Adrenal gland (tissue), 19 donors: ENCODE measurements at places on chromosomes 3 and 15. TPM values are rescaled to one million over a fixed set of nuclear protein-coding genes. Genes with fewer than 3 reads are reported as not detected.

C3orf49 gene
- not detected for polyA plus RNA-seq

LAMB2 gene
- polyA plus RNA-seq = 346 TPM

SLC2A2 gene
- polyA plus RNA-seq = not detected

CHRM5 gene
- 0.15 TPM for polyA plus RNA-seq

IMPG2 gene
- 0.10 TPM for polyA plus RNA-seq

STAC gene
- polyA plus RNA-seq = 3.3 TPM

CILP gene
- polyA plus RNA-seq = 0.97 TPM

DNA sequence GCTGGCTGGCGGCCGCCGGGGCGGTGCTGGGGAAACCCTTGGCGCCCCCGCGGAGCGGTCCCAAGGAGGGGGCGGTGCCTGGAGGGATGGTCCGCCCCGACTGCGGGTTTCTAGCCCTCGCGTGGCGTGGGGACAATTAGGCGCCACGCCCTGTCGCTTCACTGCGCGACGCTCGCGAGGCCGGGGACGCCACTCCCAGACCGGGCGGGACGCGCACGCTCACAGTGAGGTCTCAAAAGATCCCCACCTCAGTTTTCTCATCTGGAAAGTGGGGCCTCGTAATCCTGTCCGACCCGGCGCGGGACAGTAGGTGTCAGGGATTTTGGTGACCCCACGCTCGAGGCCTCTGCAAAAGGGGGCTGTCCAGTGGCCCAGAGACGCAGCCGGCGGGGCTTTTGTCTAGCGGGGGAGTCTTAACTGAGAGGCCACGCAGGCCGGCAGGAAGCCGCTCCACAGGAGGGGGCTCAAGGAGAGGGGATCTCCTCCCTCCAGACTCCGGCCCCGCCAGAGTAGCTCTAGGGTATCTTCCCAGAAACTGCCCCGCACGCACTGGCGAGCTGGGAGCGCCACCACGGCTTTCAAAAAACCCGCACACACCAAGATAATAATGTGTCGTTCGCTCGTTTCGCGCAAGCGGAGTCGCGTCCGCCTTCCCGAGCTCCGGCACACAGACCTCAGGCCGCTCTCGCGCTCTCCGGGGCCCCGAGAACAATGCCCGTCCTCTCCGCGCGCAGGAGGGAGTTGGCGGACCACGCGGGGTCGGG lies 710 bp upstream of the CLK3 start:
- peak; percentile 86 for DNase-seq
- H3K4me3 ChIP-seq = peak overlapping the region; percentile 60
- no peaks in the 10 kb centered on the region for H3K36me3 ChIP-seq

DNA sequence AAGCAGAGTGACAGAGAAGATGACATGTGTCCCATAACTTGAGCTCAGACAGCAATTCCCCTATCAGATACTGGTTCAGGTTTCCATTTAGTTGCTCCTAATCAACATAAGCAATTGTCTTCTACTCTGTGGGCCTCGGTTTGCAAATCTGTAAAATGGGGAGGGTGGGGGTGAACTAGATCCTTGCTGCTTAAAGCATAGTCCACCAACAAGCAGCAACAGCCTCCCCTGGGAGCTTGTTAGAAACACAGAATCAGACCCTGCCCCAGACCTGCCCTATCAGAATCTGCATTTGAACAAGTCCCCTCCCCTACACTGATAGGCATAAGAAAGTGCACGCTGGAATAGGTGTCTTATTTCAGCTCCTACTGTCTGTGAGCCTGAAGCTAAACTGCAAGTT lies 87.8 kb downstream of the CEMIP start:
- no peak for DNase-seq
- H3K36me3 ChIP-seq = no peaks in the 10 kb centered on the region
- no peaks in the 10 kb centered on the region for H3K27me3 ChIP-seq
- H3K4me3 ChIP-seq = no peak overlapping the region
- H3K27ac ChIP-seq = no peak overlapping the region

DNA sequence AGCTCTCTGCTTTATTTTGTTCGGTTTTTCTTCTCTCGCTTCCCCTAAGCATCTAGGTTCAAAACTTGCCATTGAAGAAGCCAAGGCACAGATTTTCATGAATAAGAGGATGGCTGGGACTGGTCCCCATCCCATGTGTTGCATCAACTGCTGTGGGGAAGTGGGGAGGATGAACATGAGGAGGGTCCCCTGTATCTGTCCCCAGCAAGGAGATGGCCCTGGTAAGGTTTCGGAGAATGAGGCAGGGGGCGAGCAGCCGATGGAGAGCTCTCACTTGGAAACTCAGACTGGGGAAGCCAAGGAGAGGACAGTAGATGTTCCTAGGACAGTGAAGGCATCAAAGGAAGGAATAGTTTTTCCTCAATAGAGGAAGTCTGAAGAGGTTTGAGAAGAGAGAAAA lies 142.0 kb upstream of the ATP2B2 start:
- no peak overlapping the region for H3K4me3 ChIP-seq
- no peaks in the 10 kb centered on the region for H3K36me3 ChIP-seq
- no peaks in the 10 kb centered on the region for H3K27me3 ChIP-seq
- no peak overlapping the region for H3K27ac ChIP-seq
- H3K4me1 ChIP-seq = no peaks in the 10 kb centered on the region

GRCh38 chr3:177647876-177648275 lies 450.6 kb upstream of the TBL1XR1 start:
- H3K4me3 ChIP-seq = no peak overlapping the region
- no peak for DNase-seq
- H3K27me3 ChIP-seq = no peaks in the 10 kb centered on the region
- H3K4me1 ChIP-seq = no peaks in the 10 kb centered on the region

DNA sequence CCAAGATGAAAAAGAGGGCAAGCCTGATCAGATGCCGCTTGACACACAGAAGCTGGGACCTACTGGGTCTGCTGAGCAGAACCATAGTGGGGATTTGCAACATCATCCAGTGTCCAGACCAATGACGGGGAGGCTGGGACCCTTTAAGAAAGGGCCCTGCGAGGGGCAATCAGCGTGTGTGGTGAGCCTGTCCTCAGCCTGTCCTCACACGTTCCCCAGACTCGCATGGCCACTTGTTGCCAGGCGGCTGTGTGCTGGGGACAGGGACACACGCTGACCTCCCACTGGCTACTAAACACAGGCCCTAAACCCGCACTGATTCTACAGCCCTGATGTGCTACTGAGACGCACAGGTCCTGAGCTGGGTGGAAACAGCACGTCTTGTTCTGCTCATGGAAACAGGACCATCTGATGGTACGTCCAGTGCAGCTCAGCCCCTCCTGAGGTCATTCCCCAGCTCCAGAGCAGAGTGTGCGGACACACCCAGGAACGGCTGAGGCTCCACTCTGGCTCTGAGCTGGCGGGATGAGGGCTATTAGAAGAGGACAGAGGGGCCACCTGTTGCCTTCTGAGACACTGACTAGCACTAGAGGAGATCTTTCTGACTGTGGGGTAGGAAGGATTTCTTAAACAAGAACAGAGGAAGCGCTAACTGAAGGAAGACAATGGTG lies 24.4 kb downstream of the PCSK6 start:
- H3K36me3 ChIP-seq = no peaks in the 10 kb centered on the region
- no peak overlapping the region for H3K27ac ChIP-seq
- no peak overlapping the region for H3K4me3 ChIP-seq

GRCh38 chr15:48617619-48618018 lies 27.9 kb downstream of the FBN1 start:
- no peaks in the 10 kb centered on the region for H3K36me3 ChIP-seq
- H3K27ac ChIP-seq = no peak overlapping the region
- H3K27me3 ChIP-seq = no peaks in the 10 kb centered on the region
- H3K4me3 ChIP-seq = no peak overlapping the region
- no peak for DNase-seq
- H3K4me1 ChIP-seq = peaks cover 12% of the 10 kb centered on the region

- H3K27ac ChIP-seq = no peak overlapping the region
- no peak overlapping the region for H3K4me3 ChIP-seq
- H3K4me1 ChIP-seq = no peaks in the 10 kb centered on the region
- DNase-seq = peak; percentile 59
These were observed 34.3 kb downstream of the SEC22C start for GRCh38 chr3:42547401-42547945.

DNA sequence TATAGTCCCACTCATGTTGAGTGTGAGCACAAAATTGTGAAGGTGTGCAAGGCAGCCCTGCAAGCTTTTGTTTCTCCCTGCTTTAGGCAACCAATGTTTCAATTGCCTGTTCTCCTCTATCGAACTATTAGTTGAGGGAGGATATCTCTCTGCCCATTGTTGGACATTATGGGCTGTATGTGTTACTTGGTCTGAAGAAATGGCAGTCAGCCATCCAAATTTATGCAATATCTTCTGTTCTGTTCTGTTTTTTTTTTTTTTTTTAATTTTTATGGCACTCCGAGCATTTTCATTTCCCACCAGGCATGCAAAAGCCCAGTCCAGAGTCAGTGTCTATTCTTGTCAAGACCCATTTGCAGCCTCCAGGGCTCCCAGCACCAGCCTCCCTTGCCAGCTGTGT lies 44.0 kb downstream of the ANAPC13 start:
- H3K27ac ChIP-seq = no peak overlapping the region
- no peak for DNase-seq
- no peaks in the 10 kb centered on the region for H3K36me3 ChIP-seq
- H3K27me3 ChIP-seq = peaks cover 8% of the 10 kb centered on the region
- H3K4me3 ChIP-seq = no peak overlapping the region

DNA sequence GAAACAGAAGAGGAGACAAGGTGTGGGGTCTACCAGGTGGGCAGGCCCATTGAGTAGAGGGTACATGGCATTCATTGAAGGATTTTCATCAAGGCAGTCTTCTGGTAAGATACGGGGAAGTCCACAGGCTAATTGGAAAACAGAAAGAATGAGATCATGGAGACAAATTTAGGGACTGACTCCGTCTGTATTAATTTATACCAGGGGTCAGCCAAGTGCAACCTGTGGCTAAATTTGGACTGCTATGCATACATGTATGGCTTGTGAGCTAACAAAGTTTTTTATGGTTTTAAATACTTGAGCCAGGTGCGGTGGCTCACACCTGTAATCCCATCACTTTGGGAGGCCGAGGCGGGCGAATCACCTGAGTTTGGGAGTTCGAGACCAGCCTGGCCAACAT lies 21.1 kb upstream of the SNRPN start:
- no peak overlapping the region for H3K4me3 ChIP-seq
- DNase-seq = no peak
- no peaks in the 10 kb centered on the region for H3K4me1 ChIP-seq
- H3K36me3 ChIP-seq = no peaks in the 10 kb centered on the region
- no peaks in the 10 kb centered on the region for H3K27me3 ChIP-seq
- no peak overlapping the region for H3K27ac ChIP-seq

- DNase-seq = peak; percentile 30
- H3K27ac ChIP-seq = no peak overlapping the region
- H3K4me1 ChIP-seq = peaks cover 4% of the 10 kb centered on the region
- no peak overlapping the region for H3K4me3 ChIP-seq
- H3K36me3 ChIP-seq = no peaks in the 10 kb centered on the region
These were observed 72.1 kb upstream of the MAGI1 start for GRCh38 chr3:66110840-66111239.

- no peaks in the 10 kb centered on the region for H3K4me1 ChIP-seq
- H3K4me3 ChIP-seq = no peak overlapping the region
- DNase-seq = peak; percentile 21
- no peaks in the 10 kb centered on the region for H3K36me3 ChIP-seq
- H3K27ac ChIP-seq = no peak overlapping the region
These were observed 34.0 kb upstream of the PCSK6 start for GRCh38 chr15:101523560-101523940.

GRCh38 chr3:19702416-19703078 lies 231.5 kb downstream of the EFHB start:
- H3K4me3 ChIP-seq = no peak overlapping the region
- H3K4me1 ChIP-seq = no peaks in the 10 kb centered on the region
- no peak overlapping the region for H3K27ac ChIP-seq
- H3K36me3 ChIP-seq = no peaks in the 10 kb centered on the region
- no peaks in the 10 kb centered on the region for H3K27me3 ChIP-seq

DNA sequence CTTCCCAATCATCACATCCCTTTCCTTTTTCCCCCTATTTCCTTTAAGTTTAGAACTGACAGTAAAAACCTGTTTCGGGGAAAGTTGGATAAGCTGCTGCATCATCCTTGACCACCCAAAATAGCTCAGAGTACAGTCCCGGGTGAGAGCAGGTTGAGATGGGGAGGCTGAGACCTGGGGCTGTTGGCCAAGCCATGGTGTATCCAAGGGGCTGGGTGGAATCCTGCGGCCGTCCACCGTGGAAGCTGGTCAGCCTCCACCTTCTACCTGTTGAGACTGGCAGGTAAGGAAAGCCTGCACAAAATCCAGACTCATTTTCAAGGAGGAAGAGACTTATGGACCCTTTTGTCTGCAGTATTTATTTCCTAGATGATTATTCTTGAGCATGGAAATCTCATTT lies 128.2 kb upstream of the PLXNA1 start:
- no peaks in the 10 kb centered on the region for H3K4me1 ChIP-seq
- no peak overlapping the region for H3K4me3 ChIP-seq
- DNase-seq = no peak
- H3K36me3 ChIP-seq = no peaks in the 10 kb centered on the region
- H3K27me3 ChIP-seq = no peaks in the 10 kb centered on the region

GRCh38 chr15:69909719-69910444 lies 187.8 kb downstream of the TLE3 start:
- no peaks in the 10 kb centered on the region for H3K4me1 ChIP-seq
- no peak overlapping the region for H3K27ac ChIP-seq
- H3K27me3 ChIP-seq = no peaks in the 10 kb centered on the region
- no peaks in the 10 kb centered on the region for H3K36me3 ChIP-seq
- no peak overlapping the region for H3K4me3 ChIP-seq

DNA sequence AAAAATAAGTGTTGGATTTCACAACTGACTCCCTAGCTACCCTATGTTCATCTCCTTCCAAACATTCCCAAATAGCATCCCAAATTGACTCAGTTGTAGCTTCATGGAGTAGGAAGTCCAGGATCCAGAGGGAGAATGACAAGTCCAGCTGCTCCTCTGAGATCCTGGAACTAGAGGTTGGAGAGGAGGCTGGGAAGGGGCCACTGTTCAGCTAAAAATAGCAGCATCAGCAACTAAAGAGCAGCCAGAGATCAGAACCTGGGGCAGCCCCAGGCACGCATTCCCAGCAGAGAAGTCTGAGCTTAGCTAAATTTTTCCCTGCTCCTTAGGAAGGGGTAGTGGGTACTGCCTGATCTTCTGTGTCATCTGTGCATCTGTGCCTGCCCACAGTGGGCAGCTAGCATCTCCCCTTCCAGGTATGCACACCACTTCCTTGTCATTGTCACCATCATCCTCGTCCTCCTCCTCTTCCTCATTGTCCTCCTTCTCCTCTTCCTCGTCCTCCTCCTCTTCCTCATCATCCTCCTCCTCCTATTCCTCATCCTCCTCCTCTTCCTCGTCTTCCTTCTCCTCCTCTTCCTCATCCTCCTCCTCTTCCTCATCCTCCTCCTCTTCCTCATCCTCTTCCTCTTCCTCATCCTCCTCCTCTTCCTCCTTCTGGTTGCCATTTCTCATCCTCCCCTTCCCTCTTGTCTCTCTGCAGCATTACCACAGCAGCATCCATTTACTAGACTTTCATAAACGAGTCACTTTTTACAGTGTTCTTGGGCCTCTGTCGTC lies 152.3 kb upstream of the ROPN1 start:
- no peaks in the 10 kb centered on the region for H3K4me1 ChIP-seq
- no peak for DNase-seq
- H3K27me3 ChIP-seq = no peaks in the 10 kb centered on the region
- H3K27ac ChIP-seq = no peak overlapping the region

GRCh38 chr3:7309641-7310102 lies 448.8 kb downstream of the GRM7 start:
- H3K27ac ChIP-seq = no peak overlapping the region
- H3K4me3 ChIP-seq = no peak overlapping the region
- peak; percentile 67 for DNase-seq
- H3K4me1 ChIP-seq = no peaks in the 10 kb centered on the region
